ENCODE measurements at places on chromosomes 3 and 15.

GRCh38 chr15:70378126-70379031 lies 280.7 kb upstream of the TLE3 start:
- no peak for DNase-seq

DNA sequence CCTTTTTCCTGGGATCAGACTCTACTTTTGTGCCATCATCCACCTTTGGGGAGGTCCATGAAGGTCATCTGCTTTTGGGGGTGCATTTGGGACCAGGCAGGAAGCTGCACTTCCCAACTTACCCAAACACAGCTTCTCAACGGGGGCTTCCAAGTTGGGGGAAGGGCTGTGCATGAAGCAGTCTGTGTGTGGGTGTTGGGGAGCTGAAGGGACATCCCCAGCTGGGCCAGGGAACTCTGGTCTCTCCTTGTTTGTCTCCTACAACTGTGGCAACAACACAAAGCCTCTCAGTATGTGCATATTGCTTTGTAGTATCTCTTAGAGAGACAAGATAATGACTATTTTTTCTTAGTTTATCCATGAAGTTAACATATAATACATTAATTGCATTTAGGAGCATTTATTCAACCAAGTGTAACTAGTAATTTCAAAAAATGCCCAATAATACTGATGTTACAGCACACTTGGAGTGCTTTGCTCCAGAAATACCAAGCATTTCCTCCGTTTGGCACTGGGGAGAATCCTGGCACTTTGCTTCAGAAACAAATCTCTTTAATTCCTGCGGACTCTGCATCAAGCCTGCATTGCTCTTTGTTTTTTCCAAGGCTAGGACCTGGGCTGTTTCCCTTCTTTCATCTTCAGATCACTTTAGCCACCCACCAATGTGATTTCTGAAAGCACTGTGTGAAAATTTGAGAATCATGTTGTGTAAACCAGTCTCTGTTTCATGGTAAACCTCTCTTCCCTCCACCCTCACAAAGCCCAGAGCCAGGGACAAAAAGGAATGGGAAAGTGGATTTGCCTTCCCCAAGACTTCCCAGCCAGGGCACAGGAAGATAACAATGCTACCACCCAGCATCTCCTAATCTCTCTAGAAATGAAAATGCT lies 126.2 kb upstream of the PFN2 start:
- DNase-seq: no peak

DNA sequence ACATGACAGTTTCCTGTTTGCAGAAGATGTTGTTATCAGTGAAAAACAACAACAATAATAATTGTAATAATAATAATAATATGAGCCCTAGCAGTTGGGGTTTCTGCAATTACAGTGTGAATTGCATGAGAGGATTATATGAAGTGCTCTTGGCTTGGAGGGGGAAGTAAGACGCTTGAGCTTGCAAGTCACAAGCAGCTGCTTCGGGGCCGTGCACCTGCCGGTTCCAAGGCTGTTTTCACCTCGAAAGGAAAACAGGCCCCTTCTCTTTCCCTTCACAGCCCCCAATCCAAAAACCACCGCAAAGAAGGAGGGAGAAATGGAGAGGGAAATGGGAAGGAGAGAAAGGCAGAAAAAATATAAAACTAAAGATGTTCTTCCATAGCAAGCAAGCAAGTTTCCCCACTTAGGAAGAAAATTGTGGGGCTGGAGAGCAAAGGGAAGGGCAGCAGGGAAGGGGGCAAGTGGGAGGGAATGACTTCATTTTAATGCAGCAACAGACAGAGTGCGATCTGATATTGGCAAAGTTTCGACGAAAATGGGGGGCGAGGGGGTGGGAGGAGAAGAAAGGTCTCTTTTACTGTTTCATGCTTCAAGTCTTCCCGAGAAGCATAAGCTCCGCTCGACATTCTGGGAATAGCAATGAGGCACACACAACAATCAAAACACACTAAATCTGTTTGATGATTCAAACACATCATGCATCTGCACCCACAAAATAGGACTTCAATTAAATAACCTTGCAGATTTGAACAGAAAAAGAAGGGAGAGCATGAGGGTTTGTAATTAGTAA lies 284.2 kb upstream of the ATP11B start:
- no peak for DNase-seq

GRCh38 chr3:67034371-67034770 lies 36.3 kb downstream of the KBTBD8 start:
- DNase-seq: no peak

- no peak for DNase-seq
Measured at GRCh38 chr3:179769411-179770247, 116.8 kb downstream of the USP13 start.

GRCh38 chr3:194262176-194262924 lies 88.8 kb downstream of the CPN2 start:
- no peak for DNase-seq

DNA sequence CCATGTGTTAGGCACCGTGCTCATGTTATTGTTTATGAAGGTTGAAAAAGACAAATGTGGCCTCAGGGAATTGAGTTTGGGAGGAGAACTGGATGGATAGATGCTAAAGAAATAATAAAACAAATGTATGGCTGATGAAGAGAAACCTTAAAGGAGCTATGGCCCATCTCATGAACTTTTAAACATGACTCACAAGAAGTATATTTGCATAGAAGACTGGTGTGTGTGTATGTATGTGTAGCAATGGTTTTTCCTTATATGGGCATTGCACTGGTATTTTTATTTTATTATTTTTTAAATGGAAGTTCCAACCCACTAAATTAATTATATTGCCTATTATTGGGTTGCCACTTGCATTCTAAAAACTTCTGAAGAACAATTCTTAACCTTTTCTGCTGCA lies 31.1 kb downstream of the CACNA2D3 start:
- no peak for DNase-seq

GRCh38 chr15:80957976-80958375 lies 31.6 kb downstream of the MESD start:
- DNase-seq: no peak

DNA sequence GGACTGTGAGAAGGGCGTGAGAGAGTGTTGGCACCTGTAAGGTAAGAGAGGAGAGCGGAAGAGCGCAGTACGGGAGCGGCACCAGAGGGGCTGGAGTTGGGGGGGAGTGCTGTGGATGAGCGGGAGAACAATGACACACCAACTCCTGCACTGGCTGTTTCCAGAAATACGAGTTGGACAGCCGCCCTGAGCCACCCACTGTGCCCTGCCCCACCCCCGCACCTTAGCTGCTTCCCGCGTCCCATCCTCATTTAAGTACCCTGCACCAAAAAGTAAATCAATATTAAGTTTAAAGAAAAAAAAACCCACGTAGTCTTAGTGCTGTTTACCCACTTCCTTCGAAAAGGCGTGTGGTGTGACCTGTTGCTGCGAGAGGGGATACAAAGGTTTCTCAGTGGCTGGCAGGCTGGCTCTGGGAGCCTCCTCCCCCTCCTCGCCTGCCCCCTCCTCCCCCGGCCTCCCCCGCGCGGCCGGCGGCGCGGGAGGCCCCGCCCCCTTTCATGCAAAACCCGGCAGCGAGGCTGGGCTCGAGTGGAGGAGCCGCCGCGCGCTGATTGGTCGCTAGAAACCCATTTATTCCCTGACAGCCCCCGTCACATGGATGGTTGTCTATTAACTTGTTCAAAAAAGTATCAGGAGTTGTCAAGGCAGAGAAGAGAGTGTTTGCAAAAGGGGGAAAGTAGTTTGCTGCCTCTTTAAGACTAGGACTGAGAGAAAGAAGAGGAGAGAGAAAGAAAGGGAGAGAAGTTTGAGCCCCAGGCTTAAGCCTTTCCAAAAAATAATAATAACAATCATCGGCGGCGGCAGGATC lies at the start of gene SOX2:
SOX2 (plus strand) TSS at position 601 of the 811 bp plus-strand sequence. CDS start 436 bp downstream, outside the sequence.
- peak; percentile 33 for DNase-seq

GRCh38 chr3:22704571-22705354 lies 498.4 kb upstream of the UBE2E2 start:
- no peak for DNase-seq

GRCh38 chr3:79761441-79761840 lies 6.4 kb downstream of the ROBO1 start:
- DNase-seq: no peak

GRCh38 chr3:178802993-178803693 lies 266.9 kb downstream of the KCNMB2 start:
- DNase-seq: no peak

DNA sequence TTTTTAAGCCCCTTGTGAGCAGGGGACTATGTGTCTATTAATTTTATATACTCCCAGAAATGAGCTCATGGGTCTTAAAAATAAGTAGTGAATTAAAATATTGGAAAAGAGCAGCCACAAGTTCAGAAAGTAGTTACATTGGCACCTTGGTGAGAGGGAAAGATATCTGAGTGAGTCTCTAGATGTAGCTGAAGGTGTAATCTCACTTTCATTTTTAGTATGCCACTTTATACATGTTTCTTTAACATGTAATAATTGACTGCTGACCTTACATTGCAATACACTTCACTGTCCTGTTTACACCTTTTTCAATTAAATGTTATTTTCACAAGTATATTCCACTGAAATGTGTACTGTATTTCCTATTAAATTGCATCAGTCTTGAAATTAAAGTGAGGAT lies 12.1 kb upstream of the PAK6 start:
- DNase-seq: no peak

DNA sequence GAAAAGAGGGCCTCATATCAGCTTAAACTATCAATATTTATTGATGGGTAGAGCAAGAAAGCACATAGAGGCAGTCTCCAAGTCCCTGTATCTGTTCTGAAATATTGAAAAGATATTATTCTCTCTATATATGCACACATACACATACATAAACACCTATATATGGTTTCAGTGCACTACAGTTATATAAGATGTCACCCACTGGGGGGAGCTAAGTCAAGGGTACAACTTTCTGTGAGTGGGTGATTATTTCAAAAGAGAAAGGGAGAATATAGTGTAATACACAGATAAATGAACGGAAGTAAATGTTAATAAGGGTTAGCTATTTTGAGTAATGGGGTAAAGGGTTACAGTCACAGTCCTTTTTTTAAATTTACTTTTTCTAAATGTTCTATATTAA lies 8.8 kb downstream of the SNTN start:
- DNase-seq: no peak

DNA sequence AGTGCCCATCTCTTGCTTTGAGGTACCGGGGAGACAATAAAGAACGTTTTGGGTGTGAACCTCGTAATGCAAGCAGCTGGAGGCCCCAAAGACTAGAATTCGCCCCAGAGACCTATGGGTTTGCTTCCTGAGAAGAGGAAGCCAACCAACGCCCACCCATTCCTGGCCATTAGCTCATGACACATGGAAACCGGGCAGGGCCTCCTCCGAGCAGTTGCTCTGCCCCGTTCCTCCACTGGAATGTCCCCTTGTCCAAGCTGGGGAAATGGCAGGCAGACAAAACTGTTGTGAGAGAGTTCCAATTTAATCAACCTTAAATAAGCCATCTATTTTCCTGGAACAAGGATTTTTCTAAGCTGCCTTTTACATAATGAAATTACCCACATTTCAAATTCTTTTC lies 250.9 kb upstream of the IGF1R start:
- no peak for DNase-seq

GRCh38 chr3:11570789-11571495 lies 72.8 kb downstream of the VGLL4 start:
- peak; percentile 69 for DNase-seq

DNA sequence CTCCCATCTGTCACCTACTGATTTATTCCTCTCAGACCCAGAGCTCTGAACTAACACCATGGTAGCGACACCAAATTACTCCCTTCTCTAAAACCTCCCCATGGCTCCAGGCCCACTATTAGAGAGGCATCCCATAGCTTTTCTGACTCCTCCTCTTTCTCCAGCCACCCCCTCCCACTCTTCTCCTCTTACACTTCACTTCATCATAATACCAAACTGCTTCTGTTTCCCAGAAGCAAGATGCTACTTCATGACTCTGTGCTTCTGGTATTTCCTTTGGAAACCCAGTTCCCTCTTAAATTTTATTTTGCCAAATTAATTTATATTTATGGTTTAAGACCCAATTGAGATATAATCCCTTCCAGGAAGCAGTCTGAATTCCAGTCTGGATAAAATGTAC lies 465.1 kb upstream of the PDZRN3 start:
- DNase-seq: no peak

DNA sequence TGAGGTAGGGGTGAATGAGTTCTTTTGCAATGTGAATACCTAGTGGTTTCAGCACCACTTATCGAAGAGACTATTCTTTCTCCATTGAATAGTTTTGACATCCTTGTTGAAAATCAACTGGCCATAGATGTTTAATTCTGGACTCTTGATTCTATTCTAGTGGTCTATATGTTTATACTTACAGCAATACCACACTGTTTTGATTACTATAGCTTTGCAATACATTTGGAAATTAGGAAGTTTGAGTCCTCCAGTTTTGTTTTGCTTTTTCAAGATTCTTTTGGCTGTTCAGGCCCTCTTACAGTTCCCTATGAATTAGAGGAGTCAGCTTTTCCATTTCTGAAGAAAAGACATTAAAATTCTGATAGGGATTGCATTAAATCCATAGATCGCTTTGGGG lies 30.1 kb downstream of the MAP1A start:
- no peak for DNase-seq

- no peak for DNase-seq
Measured at GRCh38 chr15:95409211-95409610, 921.3 kb upstream of the NR2F2 start.

GRCh38 chr15:91534235-91534634 lies 319.3 kb upstream of the SLCO3A1 start:
- no peak for DNase-seq

DNA sequence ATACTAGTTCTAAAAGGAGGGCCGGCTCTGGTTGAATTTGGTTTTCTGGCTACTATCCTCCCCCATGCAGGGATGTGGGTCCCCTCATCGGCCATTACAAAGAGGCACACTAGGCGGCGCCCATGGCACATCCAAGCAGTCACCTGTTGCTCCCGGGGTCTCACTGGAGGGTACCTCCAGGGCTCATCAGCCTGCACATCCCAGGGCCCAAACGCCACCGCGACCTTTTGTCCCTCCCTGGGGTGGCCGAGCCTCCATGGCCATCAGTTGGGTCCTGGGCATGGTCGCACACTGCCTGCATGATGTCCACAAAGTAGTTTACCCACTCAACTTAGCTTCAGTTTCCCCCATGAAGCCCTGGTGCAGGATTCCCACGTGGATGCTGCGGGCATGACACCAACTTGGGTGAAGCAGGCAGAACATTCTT lies 28.3 kb downstream of the IDH3A start:
- DNase-seq: peak; percentile 42

DNA sequence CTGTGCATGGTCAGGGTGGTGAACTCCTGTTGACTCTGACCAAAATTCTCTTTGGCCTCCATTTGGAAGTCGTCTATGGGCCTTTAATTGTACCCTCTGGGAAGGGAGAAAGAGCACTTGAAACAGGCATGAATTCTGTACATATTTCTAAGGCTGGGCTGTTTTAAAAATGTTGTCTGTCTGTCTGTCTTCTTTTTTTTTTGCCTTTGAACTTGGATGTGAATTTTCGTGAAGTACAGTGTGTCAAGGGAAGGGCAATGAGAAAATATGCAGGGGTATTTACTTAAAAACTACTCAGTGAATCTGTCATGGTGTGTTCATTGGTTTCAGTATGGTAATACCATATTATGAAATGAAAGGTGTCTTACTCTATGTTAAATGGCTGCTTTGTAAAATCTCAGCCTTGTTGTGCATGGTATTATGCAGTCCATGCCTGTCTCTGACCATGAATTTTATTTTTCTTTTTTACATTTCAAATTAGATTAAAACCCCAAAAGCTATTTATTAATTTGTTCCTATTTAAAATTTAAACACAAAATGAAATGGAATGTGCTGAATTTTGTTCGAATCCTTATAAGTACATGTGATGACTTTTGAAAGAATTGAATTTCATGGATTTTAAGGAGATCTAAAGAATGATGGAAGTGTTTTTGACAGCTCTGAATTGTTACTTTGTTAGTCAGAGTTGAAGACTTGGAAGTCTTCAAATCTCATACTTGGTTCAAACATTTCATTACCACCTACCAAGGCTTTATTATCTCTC lies 51.1 kb downstream of the RARB start:
- DNase-seq: no peak

- no peak for DNase-seq
Measured at GRCh38 chr3:3089017-3089416, 21.2 kb downstream of the IL5RA start.

All from hepatic stellate cell (primary cell).